Stimulated activated CD8-positive, alpha-beta memory T cell treated with anti-CD3 and anti-CD28 coated beads, Interleukin-15, amount 100 ng/mL, for 4 hours (primary cell): ENCODE measurements at places on chromosomes 12 and 14.

DNA sequence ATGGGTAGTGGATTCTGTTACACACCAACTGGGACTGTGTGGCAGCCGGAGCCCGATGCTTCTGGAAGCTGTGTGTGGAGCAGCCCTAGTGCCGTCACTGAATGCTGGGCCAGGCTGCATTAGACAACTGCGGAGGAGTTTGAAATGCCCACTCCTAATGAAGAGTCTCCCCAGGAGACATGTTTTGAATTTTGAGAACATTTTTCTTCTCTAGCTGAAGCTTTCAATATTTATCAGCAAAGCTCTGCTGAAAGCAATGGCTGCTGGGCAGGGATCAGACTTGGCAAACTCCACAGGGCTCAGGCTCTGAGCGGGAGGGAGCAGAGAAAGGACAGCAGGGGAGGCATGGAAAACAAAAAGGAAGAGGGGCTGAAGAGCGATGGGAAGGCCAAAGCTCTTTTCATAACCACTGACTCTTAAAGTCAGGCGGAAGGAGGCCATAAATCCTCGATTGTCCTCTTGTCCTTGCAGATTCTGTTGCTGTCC, 189.1 kb downstream of the MON2 start:
- no peak for DNase-seq

- DNase-seq, result no peak
Observed at GRCh38 chr12:2417481-2418160, 364.8 kb downstream of the CACNA1C start.

DNA sequence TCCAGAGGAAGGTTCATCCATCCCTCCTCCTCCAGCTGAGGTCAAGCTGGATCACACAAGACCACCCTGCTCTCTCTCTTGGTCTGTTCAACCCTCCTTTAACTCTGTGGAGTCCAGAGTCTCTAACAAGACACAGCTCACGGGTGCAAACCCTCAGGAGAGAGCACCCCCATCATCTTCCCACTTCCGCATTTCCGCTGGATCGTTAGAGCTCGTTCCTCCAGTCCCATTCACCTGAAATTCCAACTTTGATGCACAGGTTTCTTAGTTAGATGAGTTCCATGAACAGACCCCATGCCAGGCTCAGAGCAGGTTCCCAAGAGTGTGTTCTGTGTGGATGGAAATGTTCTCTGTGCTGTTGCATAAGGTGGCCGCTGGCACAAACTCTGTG, 44.5 kb upstream of the P2RX7 start:
- no peak for DNase-seq

- no peak for DNase-seq
Observed at GRCh38 chr12:65311260-65311659, 32.8 kb downstream of the MSRB3 start.

DNA sequence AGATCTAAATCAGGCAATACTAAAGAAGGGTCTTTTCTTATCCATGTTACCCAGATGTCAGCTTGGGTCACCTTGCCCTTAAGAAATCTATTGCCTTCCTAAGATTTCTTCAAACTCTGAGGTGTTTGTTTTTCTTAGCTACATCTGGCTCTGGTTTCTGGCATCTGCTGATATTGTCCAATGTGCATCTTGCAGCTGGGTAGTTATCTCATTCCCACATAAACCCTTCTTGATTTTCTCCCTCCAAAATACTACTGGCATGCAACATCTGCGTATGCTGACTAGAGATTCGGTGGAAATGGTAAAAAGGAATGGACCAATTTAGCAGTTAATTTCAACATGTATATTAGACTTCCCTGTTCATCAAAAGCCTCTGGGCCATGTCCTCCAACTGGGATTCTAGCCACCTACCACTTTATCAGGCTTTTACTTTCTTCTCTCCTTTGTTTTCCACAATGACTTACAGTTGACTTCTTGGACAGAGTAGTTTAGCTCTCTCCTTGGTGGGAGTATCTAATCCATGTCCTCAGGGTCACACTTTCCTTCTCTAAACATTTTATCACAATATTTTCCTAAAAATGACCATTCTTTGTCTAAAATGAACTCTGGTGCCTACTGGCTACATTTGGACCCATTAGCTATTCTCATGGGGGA, 324.8 kb upstream of the FAR2 start:
- no peak for DNase-seq

GRCh38 chr12:65655074-65655493, 169.2 kb upstream of the HMGA2 start:
- DNase-seq, result no peak

DNA sequence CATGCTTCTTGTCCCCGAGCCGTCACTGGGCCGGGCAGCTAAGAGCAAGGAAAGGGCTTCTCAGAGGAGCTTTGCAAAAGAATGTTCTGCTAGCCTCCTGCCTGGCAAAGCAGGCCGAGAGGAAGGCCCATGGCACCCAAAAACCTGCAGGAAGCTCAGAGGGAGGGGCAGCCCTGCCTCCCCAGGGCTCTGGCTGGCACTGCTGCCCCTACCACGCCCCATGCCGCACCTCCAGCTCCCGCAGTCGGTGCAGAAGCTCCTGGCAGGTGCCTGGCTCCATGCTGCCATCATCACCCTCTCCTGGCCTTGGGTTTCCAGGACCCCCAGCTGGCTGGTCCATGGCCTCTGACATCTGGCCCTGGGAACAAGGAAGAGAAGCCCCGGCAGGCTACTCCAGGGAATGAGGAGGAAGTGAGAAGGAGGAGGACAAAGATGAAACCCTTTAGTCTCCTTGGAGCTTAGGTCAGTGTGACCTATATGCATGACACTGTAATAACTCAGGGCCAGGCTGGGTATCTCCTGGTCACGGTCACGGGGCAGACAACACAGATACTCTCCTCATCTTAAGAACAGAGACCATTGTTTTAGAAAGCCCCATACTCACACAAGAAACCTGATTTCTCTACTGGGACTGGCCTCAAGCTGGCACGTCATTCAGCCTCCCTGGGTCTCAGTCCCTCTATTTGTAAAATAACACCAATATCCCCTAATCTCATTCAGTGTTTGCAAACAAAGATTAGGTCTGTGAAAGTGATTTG, 24.3 kb downstream of the NCKAP5L start:
- DNase-seq, result no peak

DNA sequence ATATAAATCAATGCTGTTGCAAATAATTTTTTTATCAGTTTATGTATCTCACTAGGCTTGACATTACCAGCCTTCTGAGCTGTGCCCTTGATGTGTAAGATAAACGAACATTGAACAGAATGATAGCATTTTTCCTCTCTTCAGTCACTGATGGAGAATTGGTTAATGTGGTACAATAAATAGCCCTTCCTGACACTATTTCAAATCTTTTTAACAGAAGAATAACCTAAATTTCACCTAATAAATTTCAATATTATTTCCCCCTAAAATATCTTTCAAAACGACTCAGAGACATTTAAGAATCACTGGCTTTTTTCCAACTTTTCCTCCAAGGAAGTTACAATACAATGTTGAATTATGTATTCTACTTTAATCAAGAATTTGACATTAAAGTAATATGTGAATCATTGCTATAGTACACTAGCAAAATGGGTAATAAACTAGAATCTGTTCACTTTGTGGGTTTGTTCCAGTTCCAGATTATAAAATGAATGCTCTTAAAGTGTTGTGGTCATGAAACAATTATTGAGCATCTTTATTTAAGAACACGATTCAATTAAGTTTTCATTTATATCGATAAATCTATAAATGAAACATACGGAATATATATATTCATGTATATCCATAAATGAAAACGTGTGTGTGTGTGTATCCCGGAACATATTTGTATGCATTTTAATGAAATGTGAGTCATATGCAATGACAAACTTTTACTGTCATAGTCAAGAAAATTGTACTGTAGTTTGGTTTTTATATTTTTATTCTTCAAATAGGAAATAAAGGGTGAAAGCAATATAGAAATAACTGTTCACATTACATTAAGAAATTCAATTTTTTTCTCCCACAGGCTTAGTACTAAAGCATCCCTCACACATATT, 2.5 kb upstream of the ATP2B1 start:
- no peak for DNase-seq

- DNase-seq, result no peak
Observed at GRCh38 chr12:47650469-47650868, 55.4 kb downstream of the RPAP3 start.

GRCh38 chr12:66119870-66120241, 10.7 kb downstream of the LLPH start:
- DNase-seq, result no peak

GRCh38 chr14:79534703-79535353, 676.5 kb downstream of the DIO2 start:
- DNase-seq, result no peak

GRCh38 chr12:122837306-122838265, 2.3 kb downstream of the HIP1R start:
- no peak for DNase-seq

- DNase-seq, result no peak
Observed at GRCh38 chr14:60508707-60509437, at the start of gene SIX6. Gene SIX6, plus strand, starts transcription at chr14:60509146. Its CDS starts 253 bp downstream, at chr14:60509399.

DNA sequence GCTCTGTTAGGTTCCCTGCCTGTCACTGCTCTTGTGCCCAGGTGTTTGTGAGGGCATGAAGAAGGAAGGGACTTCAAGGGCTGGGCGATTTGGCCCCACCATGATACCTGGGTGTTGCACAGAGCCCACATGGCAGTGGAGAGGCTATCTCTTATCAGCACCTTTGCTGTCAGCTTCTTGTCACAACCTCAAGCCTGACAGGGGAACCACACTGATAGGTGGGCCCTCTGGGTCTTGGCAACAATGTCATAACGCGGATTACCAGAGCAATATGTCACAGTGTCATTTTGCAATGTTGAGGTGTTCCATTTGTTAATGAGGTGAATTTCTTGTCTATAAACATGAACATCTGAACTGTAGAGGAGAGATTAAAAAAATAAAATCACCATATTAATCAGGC, 22.9 kb upstream of the CACNA1C start:
- DNase-seq, result no peak

- no peak for DNase-seq
Observed at GRCh38 chr12:197911-198695, 15.9 kb downstream of the SLC6A12 start.

DNA sequence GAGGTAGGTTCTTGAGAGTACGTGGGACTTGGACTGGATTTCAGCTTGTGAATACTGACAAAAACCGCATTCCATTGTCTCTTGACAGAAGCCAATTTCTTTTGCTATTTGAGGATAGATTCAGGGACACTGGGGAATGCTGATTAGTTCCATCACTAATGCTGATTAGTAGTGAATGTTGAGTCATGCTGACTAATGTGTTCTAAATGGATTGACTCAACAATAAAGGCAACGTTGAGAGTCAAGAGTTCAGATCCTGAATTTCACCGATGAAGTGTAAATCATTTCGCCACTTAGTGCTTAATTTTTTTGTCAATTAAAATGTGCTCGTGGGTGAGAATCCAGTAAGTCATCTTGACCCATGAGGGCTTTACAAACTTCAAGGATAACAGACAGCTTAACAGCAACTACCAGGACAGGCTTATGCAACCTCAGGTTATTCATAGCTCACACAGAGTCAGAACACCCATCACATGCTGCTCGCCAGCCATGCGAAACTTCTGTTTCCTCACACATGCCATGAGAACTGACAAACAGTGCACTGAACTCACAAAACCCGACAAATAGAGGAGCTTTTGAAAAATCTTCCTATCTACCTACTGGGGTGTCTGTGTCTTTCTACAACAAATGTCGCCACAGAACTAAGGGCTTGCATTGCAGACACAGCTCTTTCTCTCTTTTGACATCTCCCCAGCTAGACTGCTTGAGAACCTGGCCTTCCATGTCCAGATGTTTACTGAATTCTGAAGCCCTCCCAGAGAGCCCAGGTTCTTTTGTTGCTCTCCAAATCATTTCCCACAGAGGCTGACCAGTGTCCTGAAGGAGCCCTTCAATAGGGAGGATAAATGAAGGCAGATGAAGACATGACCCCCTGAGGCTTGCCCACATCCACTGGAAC, 316.4 kb downstream of the ZFP36L1 start:
- DNase-seq, result no peak

GRCh38 chr12:88339254-88339949, 197.3 kb downstream of the TMTC3 start:
- no peak for DNase-seq

GRCh38 chr12:120662879-120663278, 22.5 kb downstream of the CABP1 start:
- no peak for DNase-seq

GRCh38 chr12:86613311-86613710, 357.1 kb upstream of the MGAT4C start:
- no peak for DNase-seq

- DNase-seq, result no peak
Observed at GRCh38 chr14:105138551-105139111, 29.9 kb downstream of the JAG2 start.

DNA sequence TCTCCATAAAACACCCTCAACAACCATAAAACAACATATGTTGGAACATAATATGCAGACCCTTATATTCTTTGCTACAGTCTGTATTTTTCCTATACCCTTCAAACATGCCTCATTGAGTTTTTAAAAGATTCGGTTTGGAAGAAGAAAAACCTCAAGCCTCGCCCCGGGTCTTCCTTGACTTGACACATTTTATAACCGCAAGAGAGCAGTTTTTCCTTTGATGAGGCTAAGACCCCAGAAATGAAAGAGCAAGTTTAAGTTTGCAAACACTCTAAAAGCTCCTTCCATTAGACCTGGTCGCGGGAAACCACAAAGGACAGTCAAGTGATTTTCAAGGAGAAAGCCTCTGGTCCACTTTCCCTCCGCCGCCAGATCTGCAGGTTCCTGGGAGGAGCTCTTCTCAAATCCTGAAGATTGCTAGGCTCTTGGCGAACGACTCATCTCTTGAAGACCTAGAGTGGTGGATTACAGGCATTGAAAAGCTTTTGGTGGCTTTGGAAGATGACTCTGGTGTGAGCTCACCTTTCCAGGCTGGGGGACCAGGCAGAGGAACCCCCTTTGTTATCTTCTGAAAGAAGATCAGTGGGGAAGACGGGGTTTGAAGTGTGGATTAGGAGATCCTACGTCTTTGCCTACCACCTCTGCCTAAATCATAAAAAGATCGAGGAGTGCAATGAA, at the start of gene ASCL4:
Gene ASCL4 (plus strand): TSS at position 356 of the 681 bp plus-strand sequence. CDS start 515 bp downstream, outside the sequence.
- DNase-seq, result no peak

DNA sequence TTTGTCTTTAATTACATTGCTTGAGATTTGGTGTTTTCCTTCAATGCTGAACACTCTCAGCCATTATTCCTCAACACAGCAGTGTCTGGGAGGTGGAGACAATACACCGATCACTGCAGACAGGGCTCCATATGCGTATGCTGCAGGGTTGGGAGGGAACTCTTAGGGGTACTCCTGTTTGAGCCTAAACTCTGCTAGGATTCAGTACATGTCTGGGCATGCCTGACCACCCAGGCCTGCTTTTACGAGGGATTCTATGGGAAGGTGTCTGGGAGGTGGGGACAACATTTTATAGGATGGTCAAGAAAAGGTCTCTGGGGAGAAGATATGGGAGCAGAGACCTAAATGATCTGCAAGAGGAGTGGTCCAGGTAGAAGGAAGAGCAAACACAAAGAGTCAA, 34.3 kb downstream of the DHRS2 start:
- DNase-seq, result no peak
